ENCODE measurements at places on chromosomes 1 and 21.

DNA sequence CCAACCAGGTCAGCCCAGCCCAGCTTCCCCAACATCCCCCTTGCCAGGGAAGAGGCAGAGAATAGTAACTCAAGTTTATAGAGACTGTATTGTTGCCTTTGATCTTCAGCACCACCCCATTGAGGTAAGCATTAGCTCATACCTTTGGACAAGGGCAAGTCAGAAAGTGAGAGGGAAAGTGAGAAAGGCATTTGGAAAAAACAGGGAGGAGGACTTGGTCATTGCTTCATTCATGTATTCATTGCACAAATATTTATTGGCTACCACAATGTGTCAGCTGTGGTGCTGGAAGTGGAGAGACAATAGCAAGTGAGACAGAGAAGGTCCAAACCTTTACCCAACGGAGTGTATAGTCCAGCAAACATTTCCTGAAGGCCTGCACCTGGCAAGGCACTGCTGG lies 561.2 kb downstream of the KIF26B start:
- DNase-seq: no peak

DNA sequence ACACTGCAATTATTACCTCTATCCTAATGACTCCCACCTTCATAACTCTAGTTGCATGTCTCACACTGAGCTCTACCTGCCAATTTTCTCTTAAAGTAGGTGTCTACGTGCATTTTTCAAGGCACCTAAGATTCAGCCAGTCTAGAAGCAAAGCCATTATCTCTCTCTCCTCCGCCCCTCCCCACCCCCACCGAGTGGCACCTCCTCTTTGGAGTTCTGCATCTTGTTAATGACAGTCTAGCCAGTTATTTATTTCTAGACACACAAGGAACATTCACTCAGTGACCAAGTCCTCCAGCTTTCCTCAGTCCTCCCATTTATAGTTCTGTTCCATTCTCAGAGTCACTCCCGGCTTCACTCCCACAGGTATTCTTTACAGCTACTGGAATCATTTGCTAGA lies 47.6 kb downstream of the ASTN1 start:
- DNase-seq: no peak

GRCh38 chr1:75519651-75520427 lies 91.1 kb downstream of the SLC44A5 start:
- DNase-seq: no peak

- no peak for DNase-seq
Observed at GRCh38 chr21:39232861-39233291, 49.6 kb upstream of the PSMG1 start.

- DNase-seq: no peak
Observed at GRCh38 chr1:115295904-115296696, 41.9 kb downstream of the NGF start.

- no peak for DNase-seq
Observed at GRCh38 chr1:5312293-5312674, 657.9 kb downstream of the AJAP1 start.

DNA sequence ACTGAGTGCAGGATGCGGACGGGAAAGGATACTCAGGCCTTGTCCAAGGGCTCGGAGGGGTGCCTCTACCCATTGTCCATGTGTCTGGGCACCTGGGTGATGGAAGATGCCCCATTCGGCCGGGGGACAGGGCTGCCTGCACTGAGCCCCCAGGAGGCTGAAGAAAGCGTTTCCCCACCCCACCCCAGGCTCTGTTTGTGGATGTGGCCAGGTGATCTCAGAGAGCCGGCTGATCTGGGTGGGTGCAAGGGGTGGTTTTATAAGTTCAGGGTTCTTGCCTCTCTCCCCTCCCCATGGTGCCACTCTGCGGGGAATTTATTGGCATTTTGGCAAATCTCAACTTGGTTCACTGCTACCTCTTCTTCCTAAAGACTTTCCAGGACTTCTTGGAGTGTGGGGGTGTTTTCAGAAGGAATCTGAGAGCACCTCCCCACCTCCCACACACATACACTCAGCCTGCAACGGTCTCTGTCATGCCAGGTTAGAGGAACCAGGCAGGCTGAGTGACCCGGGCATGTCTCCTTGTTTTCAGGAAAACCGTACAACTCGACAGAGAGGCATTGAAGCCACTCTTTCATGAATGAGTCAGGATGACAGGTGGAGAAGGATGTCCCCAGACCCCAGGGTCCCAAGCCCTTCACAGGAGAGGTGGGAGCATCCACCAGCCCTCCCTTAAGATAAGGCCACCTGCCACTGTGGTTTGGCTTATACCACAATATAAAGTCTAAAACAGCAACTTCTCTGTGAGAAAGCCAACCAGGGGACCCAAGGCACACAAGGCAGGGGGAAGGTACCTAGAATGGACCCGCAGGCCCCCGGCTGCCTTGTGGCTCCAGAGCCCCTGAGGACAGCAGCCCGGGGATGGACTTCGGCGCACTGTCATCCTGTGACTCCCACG lies 174.9 kb downstream of the ETS2 start:
- no peak for DNase-seq

DNA sequence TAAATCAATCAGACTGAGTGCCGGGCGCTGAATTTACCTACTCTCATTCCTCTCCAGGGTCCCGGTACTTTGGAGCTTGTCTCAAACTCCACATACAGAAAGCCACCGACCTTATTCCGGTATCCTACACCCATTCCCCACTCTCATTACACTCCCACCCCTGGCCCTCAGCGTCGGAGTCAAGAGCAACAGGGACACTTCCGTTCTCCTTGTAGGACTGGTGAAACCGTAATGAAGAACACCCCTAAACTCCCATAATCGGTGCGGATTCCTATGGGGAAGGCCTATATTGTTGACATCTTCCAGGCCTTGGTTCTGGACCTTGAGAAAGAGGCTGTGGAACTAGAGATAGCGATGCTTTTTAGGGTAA lies 798 bp downstream of the ZBED6 start:
- DNase-seq: peak; percentile 62

GRCh38 chr1:209714338-209714737 lies 9.7 kb downstream of the HSD11B1 start:
- DNase-seq: no peak

DNA sequence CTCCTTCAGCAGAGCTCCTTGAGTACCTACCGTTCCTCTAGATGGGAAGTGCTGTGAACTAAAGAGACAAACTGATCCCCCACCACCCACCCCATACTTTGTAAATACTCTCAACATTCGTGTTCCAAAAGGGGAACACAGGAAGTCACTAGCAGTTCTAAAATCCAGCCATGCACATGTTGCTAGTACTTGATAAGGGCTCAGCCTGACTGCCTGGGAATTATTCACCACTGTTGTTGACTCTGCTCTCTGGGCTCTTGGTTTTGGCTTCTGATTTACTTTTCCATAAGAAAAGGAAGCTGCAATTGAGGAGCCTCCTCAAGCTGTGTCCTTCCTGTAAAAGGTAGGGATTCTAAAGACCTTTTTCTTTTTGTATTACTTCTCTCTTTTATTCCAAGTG lies 67.5 kb downstream of the IVNS1ABP start:
- no peak for DNase-seq

GRCh38 chr1:112937070-112937469 lies 18.9 kb downstream of the SLC16A1 start:
- DNase-seq: no peak

- DNase-seq: no peak
Observed at GRCh38 chr1:206495493-206496046, 11.8 kb upstream of the RASSF5 start.

DNA sequence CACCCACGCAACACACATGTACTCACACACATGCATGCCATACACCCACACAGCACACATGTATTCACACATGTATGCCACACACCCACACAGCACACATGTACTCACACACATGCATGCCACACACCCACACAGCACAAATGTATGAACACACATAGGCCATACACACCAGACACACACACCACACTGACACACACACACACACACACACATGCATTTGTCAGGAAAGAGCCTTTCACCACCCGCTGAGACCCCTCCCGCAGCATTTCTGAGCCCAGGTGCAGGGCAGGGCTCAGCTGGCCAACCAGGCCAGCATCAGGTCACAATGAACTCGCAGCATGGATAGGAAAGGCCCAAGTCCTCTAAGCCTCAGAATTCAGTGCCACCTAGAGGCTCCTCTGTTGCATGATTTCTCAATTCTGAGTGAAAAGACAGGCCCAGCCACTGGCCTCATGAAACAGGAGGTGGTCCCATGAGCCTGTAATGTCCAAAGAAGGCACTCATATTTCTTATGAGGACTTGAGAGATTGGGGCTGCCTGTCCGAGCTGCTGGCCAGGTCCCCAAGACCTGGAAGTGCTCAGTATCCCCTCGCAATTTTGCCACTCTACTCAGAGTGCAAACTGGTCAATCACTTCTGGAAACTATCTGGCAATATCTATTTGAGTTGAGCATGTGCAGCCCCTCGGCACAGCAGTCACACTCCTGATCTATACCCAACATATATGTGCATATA lies 57.3 kb downstream of the PSMG1 start:
- DNase-seq: peak; percentile 73

- DNase-seq: peak; percentile 60
Observed at GRCh38 chr21:42537106-42537742, 23.6 kb downstream of the SLC37A1 start.

DNA sequence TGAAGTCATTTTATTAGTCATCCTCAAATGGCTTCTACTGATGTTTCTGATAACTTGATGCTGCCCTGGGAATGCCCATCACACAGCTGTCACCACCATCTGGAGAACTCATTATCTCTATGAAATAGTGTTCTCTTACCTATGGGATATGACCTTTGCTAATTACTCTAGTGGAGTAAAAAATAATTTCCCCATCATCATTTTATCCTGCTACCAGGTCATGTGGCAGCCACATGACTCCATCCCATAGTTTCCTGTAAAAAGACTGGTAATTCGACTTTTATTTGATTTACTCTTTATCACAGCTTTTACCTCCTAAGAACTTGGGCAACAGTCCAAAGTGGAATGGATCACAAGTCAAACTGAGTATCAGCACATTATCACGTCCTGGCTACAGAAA lies 76.1 kb upstream of the USP25 start:
- DNase-seq: no peak

- no peak for DNase-seq
Observed at GRCh38 chr1:226646870-226647449, 92.1 kb downstream of the ITPKB start.

- no peak for DNase-seq
Observed at GRCh38 chr1:14599800-14600199, 1.3 kb downstream of the KAZN start.

DNA sequence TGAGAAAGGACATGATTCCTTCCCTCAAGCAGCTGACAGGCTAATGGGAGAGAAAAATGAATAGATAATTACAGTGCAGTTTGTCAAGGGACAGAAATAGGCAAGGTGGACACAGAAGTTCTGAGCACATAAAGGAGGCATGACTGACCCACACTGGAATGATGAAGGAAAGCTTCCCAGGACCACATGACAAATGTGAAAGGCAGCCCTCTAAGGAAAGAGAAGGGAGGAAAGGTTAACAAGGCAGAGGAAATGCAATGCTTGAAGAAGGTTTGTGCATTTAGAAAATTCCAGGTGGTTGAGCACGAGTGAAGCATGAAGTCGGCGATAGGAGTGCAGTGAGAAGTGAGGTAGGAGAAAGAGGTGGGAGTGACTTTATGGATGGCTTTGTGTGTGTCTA lies 37.4 kb downstream of the LAMC2 start:
- no peak for DNase-seq

DNA sequence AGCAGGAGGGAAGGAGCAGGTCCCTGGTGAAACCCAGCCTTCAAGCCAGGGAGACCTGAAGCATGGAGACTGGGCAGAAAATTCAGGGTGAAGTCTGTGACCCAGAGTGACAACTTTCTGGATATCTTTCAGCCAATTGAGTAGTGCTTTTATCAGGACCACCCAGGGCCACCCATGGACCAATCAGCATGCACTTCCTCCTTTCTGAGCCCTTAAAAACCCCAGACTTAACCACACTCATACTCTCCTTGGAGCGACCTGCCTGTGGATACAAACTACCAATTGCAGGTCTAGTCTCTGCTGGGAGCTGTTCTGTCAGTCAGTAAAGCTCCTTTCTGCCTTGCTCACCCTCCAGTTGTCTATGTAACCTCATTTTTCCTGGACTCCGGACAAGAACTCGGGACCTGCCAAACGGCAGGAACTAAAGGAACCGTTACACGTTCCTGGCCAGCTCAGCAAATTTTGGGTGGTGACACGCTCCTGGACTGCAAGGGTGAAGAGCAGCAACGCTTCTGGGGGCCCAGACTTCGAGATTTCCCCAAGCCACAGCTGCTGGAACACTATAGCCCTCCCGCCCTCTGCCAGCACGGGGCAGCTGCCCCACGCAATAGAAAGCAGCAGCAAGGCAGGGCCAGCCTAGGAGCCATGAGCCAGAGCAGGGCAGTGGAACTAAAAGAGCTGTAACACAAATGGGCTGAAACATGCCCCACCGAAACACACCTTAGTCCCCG lies 1183.4 kb downstream of the AMY1C start:
- no peak for DNase-seq

- no peak for DNase-seq
Observed at GRCh38 chr21:38156200-38156599, 100.6 kb upstream of the KCNJ15 start.

- no peak for DNase-seq
Observed at GRCh38 chr1:8739377-8739776, 78.1 kb downstream of the RERE start.

- DNase-seq: no peak
Observed at GRCh38 chr1:53539711-53540603, 80.8 kb downstream of the DMRTB1 start.

GRCh38 chr1:183493540-183494245 lies 21.4 kb downstream of the SMG7 start:
- DNase-seq: no peak

DNA sequence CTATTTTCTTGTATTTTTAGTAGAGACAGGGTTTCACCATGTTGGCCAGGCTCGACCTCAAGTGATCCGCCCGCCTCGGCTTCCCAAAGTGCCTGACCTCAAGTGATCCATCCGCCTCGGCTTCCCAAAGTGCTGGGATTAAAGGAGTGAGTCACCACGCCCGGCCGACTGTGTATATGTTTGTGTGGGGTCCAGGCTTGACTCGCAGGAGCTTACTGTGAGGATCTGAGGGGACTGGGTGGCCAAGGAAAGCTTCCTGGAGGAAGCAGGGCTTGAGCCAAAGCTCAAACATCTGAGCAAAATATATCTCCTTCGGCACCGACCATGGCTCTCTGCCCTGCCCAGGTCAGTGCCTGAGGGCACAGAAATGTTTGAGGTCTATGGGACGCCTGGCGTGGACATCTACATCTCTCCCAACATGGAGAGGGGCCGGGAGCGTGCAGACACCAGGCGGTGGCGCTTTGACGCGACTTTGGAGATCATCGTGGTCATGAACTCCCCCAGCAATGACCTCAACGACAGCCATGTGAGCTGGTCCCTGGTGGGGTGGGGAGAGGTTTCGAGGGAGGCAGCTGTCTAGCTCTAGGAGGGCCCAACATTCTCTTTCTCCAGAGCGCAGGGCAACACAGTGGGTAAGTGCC lies 10.5 kb downstream of the PADI3 start:
- peak; percentile 81 for DNase-seq

GRCh38 chr1:42765832-42766740 lies 742 bp downstream of the P3H1 start:
- DNase-seq: peak; percentile 63

DNA sequence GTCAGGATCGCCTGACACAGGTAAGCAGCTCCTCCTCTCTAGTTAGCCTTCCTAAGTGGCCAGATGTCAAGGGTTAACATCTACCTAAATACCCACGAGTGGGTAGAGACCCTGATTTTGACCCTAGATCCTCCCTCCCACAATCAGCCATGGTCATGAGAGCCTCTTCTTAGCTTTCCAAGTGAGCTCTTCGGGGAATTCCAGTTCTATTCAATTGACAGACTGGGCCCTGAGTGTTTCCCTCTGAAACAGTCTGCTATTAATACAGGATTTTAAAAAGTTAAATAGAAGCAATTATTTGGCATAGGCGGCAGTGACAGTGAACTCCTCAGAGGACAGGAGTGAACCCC lies 28.1 kb downstream of the C2CD2 start:
- DNase-seq: no peak

GRCh38 chr1:187032982-187033692 lies 204.4 kb downstream of the PLA2G4A start:
- no peak for DNase-seq
